Cortex of kidney (tissue), 1 donor: ENCODE measurements at places on chromosomes 16 and 17.

DNA sequence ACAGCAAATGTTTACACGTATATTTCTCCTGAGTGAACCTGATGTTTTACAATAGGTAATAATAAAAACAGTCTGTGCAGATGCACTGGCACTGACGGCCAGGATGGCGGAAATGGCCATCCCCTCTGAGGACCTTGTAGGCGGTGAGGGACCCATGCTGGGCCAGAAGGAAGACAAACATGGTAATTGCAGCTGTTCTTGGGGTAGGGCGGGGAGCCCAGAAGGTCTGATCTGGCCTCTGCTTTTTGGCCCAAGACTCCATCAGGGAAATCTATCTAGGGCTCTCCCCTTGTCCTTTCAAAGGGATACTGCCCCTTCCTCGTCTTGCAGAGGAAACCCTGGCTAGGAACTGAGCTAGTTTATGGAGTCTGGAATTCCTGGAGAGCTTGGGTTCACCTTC is 7.4 kb upstream of the LGALS9 start:
- DNase-seq: no peak

GRCh38 chr16:710500-711075 is 4.3 kb upstream of the METRN start:
- DNase-seq: no peak

- DNase-seq: no peak
Observed at GRCh38 chr17:8855477-8856204, 11.8 kb downstream of the PIK3R6 start.

DNA sequence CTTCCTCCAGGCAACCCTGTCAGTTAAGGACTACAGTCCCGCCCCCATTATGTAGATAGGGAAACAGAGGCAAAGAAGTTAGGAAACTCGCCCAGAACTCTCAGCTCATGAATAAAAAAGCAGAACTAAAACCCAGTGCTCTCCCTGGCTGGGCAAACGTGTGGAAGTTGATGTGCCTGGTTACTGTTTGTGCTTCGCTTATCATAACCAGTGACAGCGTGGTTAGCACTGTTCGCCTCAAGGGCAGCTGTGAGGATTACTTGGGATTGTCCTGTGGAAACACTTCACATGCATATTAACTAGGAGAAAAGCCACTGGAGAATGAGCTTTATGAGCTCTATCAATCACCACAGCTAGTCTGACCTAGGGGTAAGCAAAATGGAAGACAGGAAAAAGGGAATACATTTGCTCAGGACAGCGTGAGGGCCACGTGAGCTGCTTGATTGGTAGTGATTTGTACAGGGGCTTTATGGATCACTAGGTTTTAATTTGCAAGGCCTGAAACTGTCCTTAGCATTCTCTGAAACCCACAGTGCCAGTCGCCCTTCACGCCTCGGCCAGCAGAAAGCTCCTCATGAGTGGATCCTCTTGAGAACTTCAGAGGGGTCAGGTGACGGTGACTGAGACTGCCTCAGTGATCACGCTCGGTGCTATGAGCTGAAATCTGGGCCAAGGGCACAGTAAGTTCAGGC is 19.9 kb downstream of the CYB5D2 start:
- DNase-seq: no peak

- no peak for DNase-seq
Observed at GRCh38 chr17:72466199-72466598, 345.4 kb downstream of the SOX9 start.

- no peak for DNase-seq
Observed at GRCh38 chr17:28471531-28472342, 1.7 kb upstream of the SLC13A2 start.

GRCh38 chr17:42363767-42364585 is 24.3 kb downstream of the STAT3 start:
- DNase-seq: no peak
